ENCODE measurements at places on chromosomes 13 and 19. TPM values are rescaled to one million over a fixed set of nuclear protein-coding genes. Genes with fewer than 3 reads are reported as not detected.

- DNase-seq = peak; percentile 62
These were observed 688 bp downstream of the ZNF225 start for GRCh38 chr19:44113784-44114390.

GRCh38 chr19:39937094-39937720, 2.8 kb upstream of the FCGBP start:
- DNase-seq = peak; percentile 20

- peak; percentile 31 for DNase-seq
These were observed 1.4 kb downstream of the FGF21 start for GRCh38 chr19:48756686-48757085.

Gene ZNF223
- 9.4 TPM for total RNA-seq

Gene FFAR3
- not detected for total RNA-seq

Gene TNNI3
- total RNA-seq = 14.2 TPM
